ENCODE measurements at places on chromosomes 6 and 20. TPM values are rescaled to one million over a fixed set of nuclear protein-coding genes. Genes with fewer than 3 reads are reported as not detected.

Gene ARFGEF2
- 37.1 TPM for total RNA-seq

Gene RHAG
- not detected for total RNA-seq

Gene ADGB
- total RNA-seq = not detected

Gene CEP250
- 17.8 TPM for total RNA-seq

Gene CAP2
- 3.2 TPM for total RNA-seq

Gene LY6G5C
- not detected for total RNA-seq

Gene SUMO4
- under 0.01 TPM for total RNA-seq

Gene IP6K3
- total RNA-seq = not detected

Gene BEND6
- 1.2 TPM for total RNA-seq

Gene BMP6
- total RNA-seq = 1.1 TPM

Gene GMPR
- total RNA-seq = not detected

Gene HLA-A
- total RNA-seq = 697 TPM

Gene PLG
- total RNA-seq = not detected

Gene IRAK1BP1
- 2.2 TPM for total RNA-seq

Gene SLPI
- 837 TPM for total RNA-seq

Gene CLPSL1
- not detected for total RNA-seq

Gene PRIM2
- 16.0 TPM for total RNA-seq

Gene PAK5
- total RNA-seq = not detected

Gene SRSF12
- total RNA-seq = 1.2 TPM

Gene ADGRB3
- under 0.01 TPM for total RNA-seq

Gene MTFR2
- total RNA-seq = 0.64 TPM

Gene CCN2
- 12.5 TPM for total RNA-seq

Gene TRIM10
- not detected for total RNA-seq

Gene SYCP2
- total RNA-seq = 0.43 TPM

Gene SLC22A16
- not detected for total RNA-seq

Gene CDH22
- total RNA-seq = not detected

All from tracheal epithelial cell (primary cell).